ENCODE measurements at places on chromosomes 16 and 17.
A peak's percentile ranks its signal among the peaks of the same experiment; 100 is the strongest.

- no peak for DNase-seq
Observed at GRCh38 chr16:27690608-27691007, 140.7 kb downstream of the KATNIP start.

DNA sequence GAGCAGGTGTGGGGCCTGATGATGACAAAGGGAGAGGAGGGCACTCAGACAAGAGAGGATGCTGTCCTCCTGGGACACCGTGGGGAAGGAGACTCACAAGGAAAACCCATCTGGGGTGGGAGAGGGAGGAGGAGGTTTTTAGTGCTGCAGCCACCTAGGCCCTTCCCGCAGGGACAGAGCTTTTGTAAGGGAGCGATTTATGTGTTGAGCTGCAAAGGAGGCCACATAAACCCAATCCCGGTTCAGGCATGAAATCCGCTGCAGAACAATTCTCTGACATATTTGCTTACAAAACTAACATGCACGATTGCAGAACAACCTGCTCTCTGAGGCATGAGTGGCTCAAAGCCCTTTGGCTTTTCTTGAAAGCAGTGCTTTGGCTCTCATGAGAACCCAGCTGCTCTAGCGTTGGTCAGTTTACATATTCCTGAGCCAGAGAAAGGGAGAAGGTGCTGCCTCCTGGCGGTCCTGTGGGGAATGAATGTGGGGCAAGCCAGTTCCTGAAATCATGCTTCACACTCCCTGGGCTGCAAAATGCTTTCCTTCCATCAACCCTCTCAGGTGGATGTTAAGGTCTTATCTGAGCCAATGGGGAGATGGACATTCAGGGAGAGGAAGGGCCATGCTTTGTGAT, 122.4 kb upstream of the NLRP1 start:
- peak; percentile 42 for DNase-seq

GRCh38 chr16:2771496-2772402, 5.3 kb downstream of the ELOB start:
- DNase-seq: no peak

GRCh38 chr16:979859-980594, 1.5 kb upstream of the SOX8 start:
- DNase-seq: no peak

DNA sequence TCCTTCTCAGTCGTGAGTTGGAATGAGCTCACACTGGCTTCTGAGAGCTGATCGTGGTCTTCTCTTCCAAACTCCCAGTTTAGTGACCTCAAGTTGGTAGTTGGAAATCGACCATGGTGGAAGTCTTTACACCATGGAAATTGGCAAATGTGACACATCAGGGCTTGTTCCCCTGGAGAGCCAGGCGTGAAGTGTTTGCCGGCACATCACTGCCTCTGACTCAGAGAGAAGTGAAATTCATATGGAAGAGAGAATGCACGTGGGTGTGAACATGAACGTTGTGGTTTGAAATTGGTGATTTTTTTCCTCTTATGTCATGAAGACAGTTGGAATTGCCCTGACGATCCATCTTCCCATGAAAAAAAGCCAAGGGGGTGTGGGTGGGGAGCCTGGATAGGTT, 47.4 kb downstream of the AXIN2 start:
- DNase-seq: peak; percentile 19

DNA sequence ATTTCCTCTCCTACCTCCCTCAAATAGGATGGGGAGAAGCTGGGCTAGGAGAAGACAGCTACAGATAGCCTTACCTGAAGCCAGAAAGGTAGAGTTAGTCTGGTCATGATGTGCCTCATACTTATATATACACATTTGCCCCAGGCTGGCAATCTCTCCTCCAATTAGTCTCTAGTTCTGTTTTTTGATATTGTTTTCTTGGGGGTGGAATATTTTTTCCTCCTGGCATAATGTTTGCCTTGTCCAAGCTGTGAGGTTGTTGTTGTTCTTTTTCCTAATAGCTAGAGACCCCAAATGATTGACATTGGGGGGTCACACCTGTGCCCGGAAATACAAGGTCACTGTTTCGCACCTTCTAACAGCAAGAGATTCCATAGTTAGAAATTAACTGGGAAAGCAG, at the start of gene UMOD:
Gene UMOD, minus strand, starts transcription at position 101 of the 400 bp plus-strand sequence. CDS start 1,978 bp downstream, outside the sequence.
- DNase-seq: no peak

DNA sequence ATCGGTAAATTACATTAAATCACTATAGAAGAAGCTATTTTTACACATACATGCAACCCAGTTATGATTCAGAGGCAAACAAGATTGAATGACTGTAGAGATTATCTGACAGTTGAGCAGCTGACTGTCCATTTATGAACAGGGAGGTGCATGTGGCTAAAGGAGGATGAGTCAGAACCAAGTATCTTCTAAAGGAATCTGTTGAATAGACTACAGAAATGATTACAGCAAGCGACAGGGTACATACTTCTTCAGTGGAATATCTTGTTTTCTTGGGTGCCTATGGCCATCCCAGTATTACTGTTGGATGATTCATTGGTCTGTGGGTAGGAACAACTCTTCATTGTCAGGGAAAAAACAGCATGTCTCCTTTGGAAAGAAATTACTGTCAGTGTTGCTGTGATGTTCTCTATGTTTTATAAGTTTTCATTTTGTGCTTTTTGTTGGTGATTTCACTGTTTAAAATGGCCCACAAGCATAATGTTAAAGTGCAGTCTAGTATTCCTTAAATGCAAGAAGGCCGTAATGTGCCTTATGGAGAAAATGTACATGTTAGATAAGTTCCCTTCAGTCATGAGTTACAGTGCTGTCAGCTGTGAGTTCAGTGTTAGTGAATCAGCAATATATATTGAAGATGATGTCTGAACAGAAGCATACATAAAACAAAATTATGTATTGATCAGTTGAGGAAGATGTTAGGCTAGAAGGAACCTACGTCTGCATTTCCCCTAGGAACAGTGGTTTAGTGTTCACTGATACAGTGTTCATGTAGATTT, 27.0 kb downstream of the CBFB start:
- no peak for DNase-seq

- DNase-seq: no peak
Observed at GRCh38 chr17:20997711-20998570, 44.9 kb downstream of the USP22 start.

DNA sequence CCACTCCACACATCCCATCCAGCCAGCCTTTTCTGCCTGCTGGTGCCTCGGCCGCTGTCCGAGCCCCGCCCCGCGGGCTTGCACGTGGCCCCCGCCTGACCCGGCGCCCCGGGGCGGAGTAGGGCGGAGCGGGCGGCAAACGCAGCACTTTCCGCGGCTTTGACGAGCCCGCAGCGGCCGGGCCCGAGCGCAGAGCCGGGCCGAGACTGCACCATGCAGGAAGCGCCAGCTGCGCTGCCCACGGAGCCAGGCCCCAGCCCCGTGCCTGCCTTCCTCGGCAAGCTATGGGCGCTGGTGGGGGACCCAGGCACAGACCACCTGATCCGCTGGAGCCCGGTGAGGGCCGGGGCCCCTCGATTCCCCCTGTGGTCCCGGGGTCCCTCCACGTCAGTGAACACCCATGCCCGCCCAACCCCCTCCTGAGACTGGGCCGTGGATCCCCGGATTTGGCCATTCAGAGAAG, at the start of gene HSF4:
Gene HSF4, plus strand, starts transcription at position 147 of the 463 bp plus-strand sequence. Its CDS starts 67 bp downstream, at position 214.
- no peak for DNase-seq

- no peak for DNase-seq
Observed at GRCh38 chr17:48596735-48597527, 3.4 kb upstream of the HOXB5 start.

GRCh38 chr16:78478267-78478861, 378.9 kb downstream of the WWOX start:
- no peak for DNase-seq

DNA sequence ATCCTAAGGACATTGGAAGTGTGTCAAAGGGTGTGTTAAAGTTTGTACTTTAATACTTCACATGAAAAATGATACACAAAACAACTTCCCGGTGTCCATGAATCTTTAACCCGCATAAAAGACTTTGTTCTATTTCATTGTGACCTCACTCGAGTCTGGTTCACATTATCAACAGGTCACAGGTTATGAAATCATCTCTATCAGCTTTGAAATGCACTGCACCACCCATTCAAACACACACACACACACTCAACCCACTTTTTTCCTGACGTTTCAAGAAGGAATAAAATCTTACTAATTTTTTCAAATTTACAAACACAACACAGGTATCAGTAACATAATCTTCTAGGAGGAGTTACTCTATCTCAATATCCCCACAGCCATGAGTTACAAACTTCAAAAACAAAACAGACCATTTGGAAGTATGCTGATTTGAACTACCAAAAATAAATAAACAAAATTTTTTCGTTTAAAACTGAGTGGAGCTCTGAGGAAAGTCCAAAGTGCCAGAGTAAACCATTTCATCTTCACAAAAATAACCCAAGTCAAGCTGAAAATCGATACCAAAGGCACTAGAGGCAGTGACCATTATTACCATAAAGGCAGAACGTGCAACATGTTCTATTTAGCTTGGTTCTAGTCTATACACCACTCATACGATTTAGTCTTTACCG, 2.7 kb downstream of the ACOX1 start:
- no peak for DNase-seq

DNA sequence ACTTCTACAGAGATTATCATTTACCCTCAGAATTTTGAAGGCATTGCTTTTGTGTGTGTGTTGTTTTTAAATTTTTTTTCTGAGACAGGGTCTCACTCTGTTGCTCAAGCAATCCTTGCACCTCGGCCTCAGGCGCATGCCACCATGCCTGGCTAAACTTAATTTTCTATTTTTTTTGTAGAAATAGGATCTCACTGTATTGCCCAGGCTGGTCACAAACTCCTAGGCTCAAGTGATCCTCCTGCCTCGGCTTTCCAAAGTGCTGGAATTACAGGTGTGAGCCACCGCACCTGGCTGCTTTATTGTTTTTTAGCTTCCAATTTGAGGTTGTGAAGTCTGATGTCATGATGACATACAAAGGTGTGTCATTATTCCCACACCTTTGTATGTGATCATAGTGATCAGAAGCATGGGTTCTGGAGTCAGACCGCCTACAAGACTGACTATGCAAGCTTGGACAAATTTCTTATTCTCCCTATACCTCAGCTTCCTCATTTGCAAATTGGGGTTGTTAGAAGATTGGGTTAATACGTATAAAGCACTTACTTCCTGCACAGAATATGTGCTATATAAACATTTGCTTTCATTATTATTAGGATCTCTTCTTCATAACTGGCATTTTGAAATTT, 5.8 kb downstream of the SEPHS2 start:
- no peak for DNase-seq
